ENCODE measurements at places on chromosomes 12 and 14.

- no peak for DNase-seq
These were observed 10.2 kb upstream of the FOXG1 start for GRCh38 chr14:28756269-28756883.

DNA sequence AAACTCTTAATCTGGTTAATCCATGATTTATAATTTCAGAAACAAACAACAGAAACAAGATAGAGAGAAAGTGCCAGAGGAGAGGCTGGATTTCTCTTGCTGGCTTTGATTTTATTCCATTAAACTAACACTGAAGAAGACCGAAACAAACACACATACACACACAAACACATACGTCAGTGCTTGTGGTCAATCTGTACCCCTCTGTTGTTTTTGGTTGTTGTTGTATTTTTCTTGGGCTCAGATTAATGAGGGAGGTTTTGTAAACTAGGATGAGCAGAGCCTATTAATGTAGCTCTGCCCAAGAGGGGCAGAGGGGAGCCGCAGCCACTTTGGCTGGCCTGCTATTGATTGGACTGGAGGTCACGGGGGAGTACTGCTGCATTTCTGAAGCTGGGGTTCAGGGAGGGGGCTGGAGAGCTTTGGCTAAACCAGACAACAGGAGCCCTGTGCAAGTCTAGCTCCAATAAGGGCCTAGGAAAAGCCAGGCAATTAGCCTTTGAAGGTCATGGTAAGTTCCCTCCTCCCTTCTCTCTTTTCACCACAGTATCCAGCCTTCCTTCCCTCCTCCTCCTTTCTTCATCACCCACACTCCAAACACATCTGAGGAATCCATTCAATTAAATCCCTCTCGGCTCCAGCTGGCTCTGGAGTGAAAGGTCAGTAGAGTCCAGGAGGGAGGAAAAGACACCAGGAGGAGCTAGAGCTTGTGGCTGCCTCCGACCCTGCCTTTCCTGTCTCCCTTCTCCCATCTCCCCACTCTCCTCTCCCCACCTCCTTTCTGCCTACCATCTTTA, 344.1 kb upstream of the LMO3 start:
- no peak for DNase-seq

- DNase-seq: no peak
These were observed 780.2 kb upstream of the SEL1L start for GRCh38 chr14:82313889-82314288.

- no peak for DNase-seq
These were observed 411.4 kb upstream of the SOX5 start for GRCh38 chr12:24360907-24361306.

GRCh38 chr14:103140316-103141109, 17.3 kb downstream of the TNFAIP2 start:
- DNase-seq: no peak

DNA sequence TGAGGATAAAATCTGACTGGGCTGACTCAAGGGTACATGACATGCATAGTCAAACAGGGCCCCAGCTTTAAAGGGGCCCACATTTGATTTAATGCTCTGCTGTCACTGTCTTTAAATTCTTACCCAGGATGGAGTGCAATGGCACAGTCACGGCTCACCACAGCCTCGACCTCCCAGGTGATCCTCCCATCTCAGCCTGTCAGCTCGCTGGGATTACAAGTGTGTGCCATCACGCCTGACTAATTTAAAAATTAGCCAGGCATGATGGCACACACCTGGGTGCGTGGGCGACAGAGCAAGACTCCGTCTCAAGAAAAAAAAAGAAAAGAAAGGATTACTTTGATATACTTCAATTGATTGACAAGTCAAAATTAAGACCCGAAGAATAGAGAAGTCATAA, 9.2 kb upstream of the PLBD1 start:
- no peak for DNase-seq

- no peak for DNase-seq
These were observed 72.3 kb upstream of the GPR68 start for GRCh38 chr14:91316761-91317160.

GRCh38 chr12:79698966-79699365, 8.2 kb upstream of the PAWR start:
- DNase-seq: no peak

DNA sequence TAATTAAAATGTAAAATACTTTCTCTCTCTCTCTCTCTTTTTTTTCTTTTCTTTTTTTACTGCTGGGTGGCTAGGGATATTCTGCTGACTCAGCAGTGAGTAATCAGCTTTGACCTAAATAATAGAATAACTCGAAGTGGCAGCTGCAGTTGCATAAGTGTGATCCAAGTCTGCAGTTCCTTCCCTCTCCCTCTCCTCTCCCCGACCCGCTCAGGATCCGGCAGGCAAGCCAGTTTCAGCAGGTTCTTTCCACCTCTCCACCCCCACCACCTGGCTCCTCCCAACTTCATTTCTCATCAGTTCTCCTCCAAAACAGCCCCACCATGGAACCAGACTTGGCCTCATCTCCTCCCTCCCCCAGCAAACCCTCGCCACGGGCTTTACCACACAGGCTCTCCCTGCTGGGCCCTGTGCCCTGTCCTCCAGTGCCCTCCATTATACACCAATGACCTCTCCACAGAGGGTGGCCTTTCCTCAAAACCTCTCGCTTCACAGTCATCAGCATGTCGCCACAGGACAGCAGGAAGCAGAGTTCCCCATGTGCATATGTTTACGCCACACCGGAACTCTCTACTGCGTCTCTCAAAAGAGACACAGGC, 22.4 kb downstream of the SLC7A8 start:
- no peak for DNase-seq

GRCh38 chr14:46259536-46259935, 392.0 kb downstream of the RPL10L start:
- no peak for DNase-seq

GRCh38 chr12:113611652-113612051, 140.0 kb upstream of the LHX5 start:
- DNase-seq: no peak

GRCh38 chr12:109950625-109951024, 45.5 kb downstream of the GIT2 start:
- no peak for DNase-seq

GRCh38 chr14:53126731-53127130, 26.4 kb downstream of the DDHD1 start:
- DNase-seq: no peak

- DNase-seq: no peak
These were observed 63.4 kb upstream of the RTRAF start for GRCh38 chr14:51925980-51926379.

DNA sequence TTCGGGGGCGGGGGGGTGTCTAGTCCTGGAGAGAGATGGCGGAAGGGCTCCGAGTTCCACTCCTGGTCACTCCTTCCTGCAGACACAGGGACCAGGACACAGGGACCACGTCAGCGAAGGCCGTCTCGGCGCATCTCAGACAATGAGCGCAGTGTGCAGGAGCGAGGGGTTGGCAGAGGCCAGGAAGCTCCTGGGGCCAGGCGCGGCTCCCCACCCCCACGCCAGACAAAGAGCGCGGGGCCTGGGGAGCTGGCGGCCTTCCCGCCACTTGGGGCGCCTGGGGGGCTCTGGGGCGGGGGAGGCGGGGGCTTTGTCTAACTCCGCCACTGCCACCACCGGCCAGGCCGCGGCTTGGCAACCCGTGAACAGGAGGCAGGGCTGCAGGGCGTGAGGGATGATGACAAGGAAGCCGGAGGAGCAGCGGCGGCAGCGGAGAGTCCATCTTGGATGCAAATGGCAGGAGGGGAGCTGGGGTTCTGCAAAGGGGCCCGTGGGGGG, 2.2 kb downstream of the CDK2AP1 start:
- peak; percentile 34 for DNase-seq

GRCh38 chr12:111699-112493, 45.3 kb downstream of the IQSEC3 start:
- no peak for DNase-seq

- no peak for DNase-seq
These were observed 30.0 kb downstream of the NOC4L start for GRCh38 chr12:132174015-132174838.

- DNase-seq: no peak
These were observed 37.4 kb upstream of the PSMA6 start for GRCh38 chr14:35254736-35255135.

DNA sequence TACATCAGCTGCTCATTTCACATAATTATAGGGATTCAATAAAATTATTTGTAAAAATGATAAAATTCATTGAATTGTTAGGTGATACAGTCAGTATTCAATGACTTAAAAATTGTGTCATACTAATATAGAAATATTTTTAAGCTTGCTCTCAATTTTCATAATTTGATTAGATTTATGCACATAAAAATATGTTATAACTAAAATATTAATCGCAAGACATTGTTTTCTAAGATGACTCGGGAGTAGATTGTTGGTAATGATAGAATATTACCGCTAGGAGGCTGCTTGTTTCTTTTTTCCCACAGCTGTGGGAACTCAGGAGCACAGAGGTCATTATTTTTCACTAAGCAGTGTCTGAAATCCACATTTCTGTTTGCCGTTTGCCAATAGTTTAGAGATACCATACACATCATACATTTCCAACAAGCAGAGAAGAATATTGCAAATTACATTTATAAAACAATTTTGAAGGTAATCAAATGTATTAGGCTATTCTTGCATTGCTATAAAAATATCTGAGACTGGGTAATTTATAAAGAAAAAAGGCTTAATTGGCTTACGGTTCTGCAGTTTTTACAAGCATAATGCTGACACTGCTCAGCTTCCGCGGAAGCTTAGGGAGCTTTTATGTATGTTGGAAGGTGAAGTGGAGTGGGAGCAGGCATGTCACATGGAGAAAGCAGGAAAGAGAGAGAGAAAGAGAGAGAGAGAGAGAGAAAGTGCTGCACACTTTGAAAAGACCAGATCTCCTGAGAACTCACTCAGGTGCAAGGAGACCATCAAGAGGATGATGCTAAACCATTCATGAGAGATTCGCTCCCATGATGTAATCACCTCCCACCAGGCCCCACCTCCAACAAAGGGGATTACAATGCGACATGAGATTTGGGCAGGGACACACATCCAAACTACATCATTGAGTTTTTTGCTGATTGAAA, 9.2 kb downstream of the CD69 start:
- DNase-seq: no peak

- DNase-seq: no peak
These were observed 42.8 kb upstream of the BICDL1 start for GRCh38 chr12:119946213-119946612.

DNA sequence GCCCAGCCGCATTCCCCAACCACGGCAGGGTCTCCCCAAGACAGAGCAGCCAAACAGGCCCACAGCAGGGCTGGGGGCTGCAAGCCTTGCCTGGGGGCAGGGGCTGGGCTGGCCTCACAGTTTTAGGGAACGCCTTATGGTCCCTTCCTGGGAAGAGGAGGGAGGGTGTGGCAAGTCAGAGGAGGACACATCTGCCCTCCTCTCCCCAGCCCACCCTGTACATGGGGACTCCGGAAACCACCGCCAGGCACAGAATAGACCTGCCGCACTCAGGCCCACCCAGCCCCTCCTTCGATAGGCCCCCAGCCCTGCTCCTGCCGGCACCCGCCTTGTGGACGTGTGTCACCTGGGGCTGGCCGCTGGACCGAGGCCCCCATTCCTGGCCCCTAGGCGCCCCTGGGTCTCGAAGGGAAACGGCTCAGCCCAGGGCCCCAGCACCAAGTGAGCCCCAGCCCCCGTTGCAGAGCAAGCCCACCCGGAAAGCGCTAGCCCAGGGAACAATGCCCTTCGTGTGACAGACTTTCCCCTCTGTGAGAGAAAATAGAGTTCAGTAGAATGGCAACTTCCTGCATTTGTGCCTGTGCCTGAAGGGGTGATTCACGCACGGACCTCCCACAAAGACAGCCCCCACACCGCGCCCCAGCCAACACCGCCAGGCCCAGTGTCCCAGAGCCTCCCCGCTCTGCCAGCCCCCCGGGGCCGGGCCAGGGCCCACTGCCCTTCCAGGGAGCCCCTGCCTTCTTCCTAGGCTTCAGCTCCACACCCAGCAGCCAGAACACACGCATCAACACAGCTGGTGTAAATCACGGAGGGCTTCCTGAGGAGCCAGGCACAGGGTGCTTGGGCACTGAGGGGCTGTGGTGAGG, 12.0 kb upstream of the NUDT14 start:
- DNase-seq: no peak

DNA sequence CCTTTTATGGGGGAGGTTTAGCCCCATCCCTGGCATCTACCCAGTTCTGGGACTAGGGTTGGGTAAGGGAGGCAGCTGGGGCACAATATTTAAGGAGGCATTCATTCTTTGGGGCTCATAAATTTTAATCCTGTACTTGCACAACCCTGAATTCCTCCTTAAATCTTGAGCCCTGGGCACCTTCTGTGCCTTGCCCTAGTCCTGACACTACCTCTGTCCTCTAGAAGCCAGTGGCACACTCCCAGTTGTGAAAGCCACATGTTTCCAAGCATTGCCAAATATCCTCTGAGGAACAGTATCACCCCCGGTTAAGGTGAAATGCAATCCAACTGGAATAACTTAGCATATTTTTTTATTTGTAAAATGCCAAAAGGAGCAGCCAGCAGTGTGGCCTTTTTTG, 36.6 kb downstream of the SLC16A7 start:
- DNase-seq: no peak

GRCh38 chr12:65662590-65662989, 161.7 kb upstream of the HMGA2 start:
- no peak for DNase-seq

DNA sequence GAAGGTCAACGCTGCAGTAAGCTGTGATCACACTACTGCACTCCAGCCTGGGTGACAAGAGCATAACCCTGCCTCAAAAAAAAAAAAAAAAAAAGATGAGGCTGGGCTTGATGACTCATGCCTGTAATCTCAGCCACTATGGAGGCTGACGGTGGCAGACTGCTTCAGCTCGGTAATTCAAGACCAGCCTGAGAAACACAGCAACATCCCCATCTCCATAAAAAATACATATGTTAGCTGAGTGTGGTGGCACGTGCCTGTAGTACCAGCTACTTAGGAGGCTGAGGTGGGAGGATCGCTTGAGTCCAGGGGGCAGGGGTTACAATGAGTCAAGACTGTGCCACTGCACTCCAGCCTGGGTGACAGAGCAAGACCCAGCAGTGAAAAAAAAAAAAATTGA, 50.4 kb downstream of the GXYLT1 start:
- DNase-seq: no peak

DNA sequence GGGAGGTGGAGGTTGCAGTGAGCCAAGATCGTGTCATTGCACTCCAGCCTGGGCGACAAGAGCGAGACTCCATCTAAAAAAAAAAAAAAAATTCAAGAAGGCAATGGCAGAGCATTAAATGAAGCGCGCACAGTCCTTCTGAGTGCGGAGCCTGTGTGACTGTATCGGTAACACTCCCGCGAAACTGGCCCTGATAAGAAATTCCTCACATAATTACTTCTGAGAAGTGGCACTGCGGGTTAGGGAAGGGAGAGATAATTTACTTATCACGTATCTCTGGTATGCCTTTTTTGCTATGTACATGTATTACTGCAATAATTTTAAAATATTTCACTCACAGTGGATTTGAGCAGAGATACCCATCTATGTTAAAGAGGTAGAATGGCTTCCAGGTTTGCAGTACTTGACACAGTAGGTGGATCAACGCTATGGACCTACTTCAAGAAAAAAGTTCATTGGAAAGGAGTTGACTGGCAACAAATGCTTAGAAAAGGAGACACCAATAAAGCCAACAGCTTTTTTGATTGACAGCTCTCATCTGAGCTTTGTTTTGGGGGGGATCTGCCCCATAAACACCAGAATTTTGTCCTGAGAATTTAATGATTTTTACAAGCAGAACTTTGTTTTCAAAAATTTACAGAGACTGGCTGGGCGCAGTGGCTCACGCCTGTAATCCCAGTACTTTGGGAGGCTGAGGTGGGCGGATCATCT, 29.2 kb upstream of the SPTLC2 start:
- DNase-seq: no peak

GRCh38 chr12:111201036-111201435, 167.9 kb downstream of the PHETA1 start:
- DNase-seq: no peak

Measured in activated T-helper 2 cell treated with anti-CD3 and anti-CD28 coated beads, Interferon-gamma antibody, Interleukin-2, Interleukin-4, amounts not matched to agents 10 μg/mL and 5 μg/mL and 100 μg/mL, durations not matched to agents 14 hours and 24 hours and 36 hours (primary cell).